Femur (tissue), 1 donor: ENCODE measurements at places on chromosomes 1 and 21.

DNA sequence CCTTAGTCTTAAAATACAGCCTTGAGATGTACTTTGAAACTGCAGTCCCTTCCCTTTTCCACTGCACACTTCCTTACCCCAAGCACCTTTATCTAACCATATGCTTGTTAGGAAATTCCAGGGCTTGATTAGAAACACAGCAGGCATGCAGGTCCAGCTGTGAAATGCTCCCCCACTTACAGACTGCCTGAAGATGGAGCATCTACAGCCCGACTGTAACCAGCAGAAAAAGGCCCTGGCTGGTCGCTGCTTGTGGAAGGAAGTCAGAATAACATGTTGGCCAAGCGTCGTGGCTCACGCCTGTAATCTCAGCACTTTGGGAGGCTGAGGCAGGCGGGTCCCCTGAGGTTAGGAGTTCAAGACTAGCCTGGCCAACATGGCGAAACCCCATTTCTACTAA, 37.2 kb downstream of the VN1R5 start:
- no peak for DNase-seq

- no peak for DNase-seq
Measured at GRCh38 chr1:59604191-59604590, 210.6 kb upstream of the HOOK1 start.

DNA sequence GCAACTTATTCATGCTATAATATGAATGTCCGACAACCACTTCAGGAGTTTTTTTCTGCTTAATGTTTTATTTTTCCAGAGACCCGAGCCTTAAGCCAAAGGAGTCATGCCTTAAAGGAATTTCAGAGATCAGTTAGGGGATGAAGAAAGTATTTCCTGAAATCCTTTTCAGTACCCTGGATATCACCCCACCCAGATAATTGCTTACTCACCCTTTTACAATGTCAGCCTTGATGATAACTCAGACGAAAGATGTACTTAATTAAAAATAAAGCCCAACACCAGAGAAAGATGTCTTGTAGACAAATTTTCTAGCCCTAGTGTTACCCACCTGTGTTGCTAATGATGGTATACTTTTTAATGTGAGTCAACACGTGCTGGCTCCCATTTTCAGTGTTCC, 124.1 kb downstream of the XCL2 start:
- no peak for DNase-seq

DNA sequence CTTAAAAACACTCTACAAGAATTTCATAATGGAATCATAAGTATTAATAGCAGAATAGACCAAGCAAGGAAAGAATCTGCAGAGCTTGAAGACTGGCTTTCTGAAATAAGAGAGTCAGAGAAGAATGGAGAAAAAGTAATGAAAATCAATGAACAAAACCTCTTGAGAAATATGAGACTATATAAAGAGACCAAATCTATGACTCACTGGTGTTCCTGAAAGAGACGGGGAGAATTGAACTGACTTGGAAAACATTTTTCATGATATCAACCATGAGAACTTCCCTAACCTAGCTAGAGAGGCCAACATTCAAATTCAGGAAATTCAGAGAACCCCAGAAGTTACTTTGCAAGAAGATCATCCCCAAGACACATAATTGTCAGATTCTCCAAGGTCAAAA, 85.6 kb downstream of the GDAP2 start:
- DNase-seq, result no peak
